ENCODE measurements at places on chromosomes 5 and 9.
A peak's percentile ranks its signal among the peaks of the same experiment; 100 is the strongest.

DNA sequence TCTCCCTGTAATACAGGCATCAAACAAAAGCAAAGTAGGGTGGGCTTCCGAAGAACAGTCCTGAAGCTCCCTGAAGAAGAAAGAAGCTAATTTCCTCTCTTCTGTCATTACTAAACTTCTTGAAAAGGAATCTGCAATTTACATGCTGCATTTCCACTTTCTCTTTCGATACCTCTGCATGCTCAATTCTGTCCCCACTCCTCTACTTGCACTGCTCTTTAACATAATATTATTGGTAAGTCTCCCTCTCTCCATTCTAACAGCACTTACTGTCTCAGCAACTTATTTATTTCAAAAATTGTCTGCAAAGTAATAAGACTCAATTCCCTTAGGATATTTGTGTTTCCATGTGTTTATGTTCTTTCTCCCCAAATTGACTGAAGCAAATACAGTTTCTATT lies 3.9 kb upstream of the PLPP1 start:
- peak; percentile 10 for DNase-seq

GRCh38 chr9:101130054-101130453 lies 101.5 kb downstream of the PLPPR1 start:
- DNase-seq, result no peak

GRCh38 chr5:168944004-168944403 lies 356.9 kb downstream of the SLIT3 start:
- no peak for DNase-seq

- no peak for DNase-seq
Measured at GRCh38 chr5:39758426-39758825, 333.6 kb upstream of the DAB2 start.

DNA sequence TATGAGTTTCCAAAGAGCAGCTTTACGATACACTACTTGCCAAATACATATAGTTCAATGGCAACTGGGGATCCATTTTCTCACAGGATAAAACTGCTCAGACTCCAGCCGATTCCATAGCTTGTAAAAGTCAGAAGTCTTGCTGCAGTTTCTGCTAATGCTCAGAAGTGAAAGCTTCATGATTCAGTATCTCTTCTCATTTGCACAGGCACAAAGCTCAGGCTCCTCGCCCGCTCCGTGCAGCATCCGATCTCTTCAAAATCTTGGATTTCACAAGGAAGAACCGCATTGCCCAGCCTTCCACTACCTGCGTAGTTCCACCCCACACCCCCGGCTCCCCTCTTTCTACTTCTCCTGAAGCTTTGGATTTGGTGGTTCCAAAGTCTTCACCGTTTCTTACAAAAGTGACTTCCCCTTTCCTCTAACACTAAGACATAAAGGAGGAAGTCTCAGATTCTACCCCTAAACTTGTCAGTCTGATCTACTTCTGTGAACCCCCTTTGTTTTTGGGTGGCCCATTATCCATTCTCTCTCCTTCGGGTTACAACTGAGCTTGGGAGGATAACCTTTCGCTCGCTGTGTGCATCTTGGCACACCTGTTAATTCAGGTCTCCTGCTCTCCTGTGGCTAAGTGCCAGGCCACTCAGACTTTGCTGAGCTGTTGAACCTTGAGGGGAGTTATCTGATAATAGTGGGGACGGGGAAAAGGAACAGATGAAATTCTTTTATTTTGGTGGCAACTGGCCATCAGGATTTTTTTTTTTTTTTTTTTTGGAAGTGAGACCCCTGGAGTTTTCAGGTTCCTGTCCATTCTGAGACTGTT lies 194.1 kb downstream of the GNA14 start:
- no peak for DNase-seq

GRCh38 chr5:119355244-119355638 lies 578 bp upstream of the TNFAIP8 start:
- DNase-seq, result no peak

- no peak for DNase-seq
Measured at GRCh38 chr5:63564789-63565188, 397.5 kb downstream of the HTR1A start.

GRCh38 chr9:33131790-33132772 lies 35.1 kb downstream of the B4GALT1 start:
- DNase-seq, result peak; percentile 88

GRCh38 chr9:35070823-35071813 lies 1.3 kb downstream of the VCP start:
- DNase-seq, result peak; percentile 31

- DNase-seq, result no peak
Measured at GRCh38 chr9:99221266-99221620, 499 bp downstream of the ALG2 start.

DNA sequence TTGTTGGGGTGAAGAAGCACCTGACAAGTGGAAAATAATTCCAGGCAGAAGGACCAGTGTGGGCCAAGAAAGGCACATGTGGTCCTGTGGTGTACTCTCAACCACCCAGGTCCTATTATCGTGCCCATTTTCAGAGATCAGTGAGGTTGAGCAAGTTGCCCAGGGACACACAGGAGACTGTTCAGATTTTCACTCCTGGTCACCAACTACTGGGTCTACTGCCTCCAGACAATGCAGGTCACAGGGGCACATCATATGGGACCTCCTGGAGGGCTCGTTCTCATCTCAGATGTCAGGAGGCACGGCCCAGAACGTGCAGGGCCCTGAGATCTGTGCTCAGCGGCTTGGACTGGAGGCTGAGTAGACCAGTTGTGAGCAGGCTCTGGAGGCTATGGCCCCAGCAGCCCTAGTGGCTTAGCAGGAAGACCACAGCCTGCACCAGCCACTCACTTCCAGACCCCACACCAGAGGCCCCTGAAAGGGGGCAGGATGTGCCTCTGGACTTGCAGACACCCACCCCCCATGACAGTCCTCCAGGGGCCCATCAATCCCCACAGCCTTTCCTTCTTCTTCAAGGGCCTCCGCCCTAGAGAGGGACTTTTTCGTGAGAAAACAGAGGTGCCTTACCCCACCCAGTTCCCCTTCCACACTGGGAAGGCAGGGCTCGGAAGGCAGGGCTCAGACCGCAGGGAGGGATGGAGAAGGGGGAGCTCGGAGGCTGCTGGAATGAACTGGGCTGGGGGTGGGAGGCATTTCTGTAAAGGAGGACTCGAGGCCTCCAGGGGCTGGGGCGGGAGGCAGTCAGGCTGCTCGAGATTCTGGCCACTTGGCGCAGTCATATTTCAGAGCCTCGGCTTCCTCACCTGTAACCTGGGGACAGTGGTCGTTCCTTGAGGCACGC lies 82.7 kb upstream of the NEURL1B start:
- no peak for DNase-seq

DNA sequence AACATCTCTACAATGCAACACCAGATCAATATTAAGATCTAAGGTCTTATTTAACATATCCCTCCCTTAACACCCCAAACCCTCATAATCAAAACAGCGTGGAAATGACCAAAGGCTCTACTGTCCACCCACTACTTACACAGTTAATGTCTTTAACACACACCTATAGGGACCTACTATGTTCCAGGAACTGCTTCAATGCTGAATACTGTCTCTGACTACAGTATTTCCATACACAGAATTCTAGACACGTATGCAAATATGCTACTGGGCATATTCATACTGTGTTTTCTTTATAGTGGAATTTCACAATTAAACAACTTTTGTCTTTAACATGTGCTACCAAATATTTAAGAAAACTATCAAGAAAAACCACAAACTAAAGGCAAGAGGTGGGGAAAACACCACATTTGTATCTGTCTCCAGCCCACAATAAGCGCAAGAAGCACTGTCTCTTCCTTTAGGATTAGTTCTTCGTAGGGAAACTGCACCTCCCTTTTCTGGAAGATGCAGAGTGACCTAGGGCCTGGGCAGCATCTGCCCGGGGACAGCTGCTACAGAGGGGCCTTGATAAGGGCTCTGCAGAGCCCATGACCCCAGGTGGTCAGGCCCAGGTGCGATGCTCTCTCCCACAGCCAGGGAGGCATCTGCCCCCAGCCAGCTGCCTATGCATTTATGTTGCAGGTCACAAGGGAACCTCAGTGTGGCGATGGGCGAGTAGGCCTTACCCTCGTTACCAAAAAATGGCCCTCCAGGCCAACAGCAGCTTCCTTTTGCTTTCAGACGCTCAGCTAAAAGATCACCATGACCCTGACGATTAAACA lies 55.2 kb downstream of the PSMB7 start:
- DNase-seq, result no peak

GRCh38 chr5:175837171-175837699 lies 34.1 kb upstream of the CPLX2 start:
- DNase-seq, result no peak

DNA sequence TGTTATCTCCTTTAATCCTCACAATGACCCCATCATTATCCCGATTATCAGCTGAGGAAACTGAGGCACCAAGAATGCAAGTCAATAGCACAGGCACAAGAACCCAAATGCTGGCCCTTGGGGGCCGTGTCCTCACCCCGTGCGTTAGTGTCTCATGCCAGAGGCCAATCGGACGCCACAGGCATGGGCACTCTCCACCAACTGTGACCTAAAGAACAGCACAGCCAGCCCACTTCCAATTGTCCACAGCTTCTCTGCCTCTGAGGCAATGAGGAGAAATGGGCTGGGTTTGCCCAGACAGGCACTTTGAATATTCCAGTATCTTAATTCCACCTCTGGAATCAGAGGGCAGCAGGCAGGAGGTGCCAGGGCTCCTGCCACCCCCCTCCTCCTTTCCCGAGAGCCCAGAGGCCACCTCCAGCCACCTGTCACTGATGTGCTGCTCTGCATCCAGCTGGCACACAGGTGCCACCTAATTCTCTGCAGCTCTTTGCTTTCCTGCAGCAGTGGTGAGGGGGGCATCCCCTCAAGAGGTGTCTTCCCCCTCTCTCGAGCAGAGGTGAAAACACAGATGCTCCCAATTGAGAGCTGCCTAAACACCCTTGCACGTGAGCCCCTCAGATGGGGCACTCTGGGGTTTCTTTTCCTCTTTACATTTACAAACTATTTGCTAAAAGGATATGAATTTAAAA lies 107.5 kb downstream of the ROR2 start:
- no peak for DNase-seq

GRCh38 chr5:2602451-2603271 lies 148.8 kb downstream of the IRX2 start:
- DNase-seq, result no peak

DNA sequence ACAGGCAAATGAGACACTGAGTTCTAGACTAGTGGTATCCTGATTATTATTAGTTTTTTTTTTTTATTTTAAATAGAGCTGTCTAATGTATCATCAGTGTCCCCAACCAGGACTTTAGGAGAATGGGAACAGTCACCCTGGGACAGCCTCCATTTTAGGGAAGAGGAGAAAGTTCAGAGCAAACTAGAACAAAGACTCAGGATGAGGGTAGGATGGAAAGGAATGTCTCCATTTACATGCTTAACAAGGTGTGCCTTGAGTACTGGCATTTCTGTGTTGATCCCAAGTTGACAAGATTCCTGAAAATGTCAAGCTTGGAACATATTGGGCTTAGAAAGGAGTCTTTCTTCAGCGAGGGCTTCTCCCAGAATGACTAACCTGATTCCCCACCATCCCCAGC lies 223.5 kb downstream of the ARRDC3 start:
- DNase-seq, result no peak

Data from EL (cell line).